ENCODE measurements at places on chromosomes 1 and 21.

DNA sequence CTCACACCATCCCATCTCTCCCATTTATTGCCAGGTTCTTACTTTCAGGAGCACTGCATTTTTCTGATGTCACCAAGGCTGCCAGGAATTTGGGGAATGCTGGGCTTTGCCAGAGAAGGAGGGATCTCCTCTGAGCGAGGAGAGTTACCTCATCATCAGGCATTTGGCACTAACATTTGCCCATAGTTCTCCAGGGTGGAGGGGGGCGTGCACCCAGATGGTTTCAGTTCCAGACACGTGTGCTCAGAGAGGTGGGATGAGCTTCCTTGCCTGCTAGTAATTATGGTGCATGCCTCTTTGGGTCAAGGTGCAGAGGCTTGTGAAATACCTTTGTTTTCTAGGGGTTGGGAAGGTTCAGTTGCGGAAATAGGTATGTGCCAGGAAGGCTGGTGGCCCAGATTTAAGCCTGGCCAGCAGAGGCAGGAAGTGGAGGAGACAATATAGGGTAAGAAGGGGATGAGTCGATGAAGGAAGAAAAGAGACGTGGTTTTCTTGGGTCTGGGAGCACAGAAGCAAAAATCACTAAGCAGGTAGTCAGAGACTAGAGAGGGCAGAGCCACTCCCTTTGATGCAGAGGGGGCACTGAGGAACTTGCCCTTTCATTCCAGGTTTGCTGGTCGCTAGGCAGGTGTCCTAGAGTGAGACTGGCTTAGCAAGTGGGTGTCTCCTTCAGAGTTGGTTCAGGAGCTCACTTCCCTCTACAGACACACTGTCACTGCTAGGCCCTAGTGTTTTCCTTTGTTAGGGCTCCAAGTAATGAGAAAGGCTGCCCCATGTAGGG, 7.2 kb downstream of the TUFT1 start:
- no peak for DNase-seq

- no peak for DNase-seq
Observed at GRCh38 chr1:240046000-240046399, 45.7 kb upstream of the FMN2 start.

- no peak for DNase-seq
Observed at GRCh38 chr1:244962130-244962529, 97.8 kb upstream of the HNRNPU start.

- no peak for DNase-seq
Observed at GRCh38 chr1:218869276-218869675, 304.4 kb upstream of the LYPLAL1 start.

DNA sequence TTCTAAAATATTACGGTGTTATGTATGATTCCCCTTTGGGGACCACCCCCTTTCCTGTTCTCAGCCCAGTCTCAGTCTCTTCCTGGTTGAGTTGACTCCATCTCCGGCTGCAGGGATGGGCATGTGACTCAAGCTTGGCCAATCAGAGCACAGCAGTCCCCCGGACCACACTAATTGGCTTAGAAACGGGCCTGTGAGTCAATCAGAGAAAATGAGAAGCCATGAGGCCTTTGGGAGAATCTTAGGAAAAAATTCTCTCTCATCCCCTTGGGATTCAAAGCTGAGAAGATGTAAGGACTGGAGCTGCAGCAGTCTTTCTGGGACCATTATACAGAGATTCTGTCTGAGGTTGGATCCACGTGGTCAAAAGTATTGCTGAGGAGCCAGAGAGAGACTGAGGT, 10.7 kb upstream of the FHAD1 start:
- no peak for DNase-seq

All from Right ventricle myocardium inferior (tissue), 1 donor.